ENCODE measurements at places on chromosomes 5 and 9.

GRCh38 chr9:71896761-71897160 lies 14.2 kb downstream of the ABHD17B start:
- no peak for DNase-seq

- DNase-seq = no peak
Measured at GRCh38 chr9:82722561-82722960, 340.4 kb downstream of the RASEF start.

- DNase-seq = no peak
Measured at GRCh38 chr5:41508186-41508585, 2.2 kb downstream of the PLCXD3 start.

- no peak for DNase-seq
Measured at GRCh38 chr9:36960575-36960955, 73.5 kb downstream of the PAX5 start.

- no peak for DNase-seq
Measured at GRCh38 chr9:125437771-125438221, 176.2 kb downstream of the GAPVD1 start.

DNA sequence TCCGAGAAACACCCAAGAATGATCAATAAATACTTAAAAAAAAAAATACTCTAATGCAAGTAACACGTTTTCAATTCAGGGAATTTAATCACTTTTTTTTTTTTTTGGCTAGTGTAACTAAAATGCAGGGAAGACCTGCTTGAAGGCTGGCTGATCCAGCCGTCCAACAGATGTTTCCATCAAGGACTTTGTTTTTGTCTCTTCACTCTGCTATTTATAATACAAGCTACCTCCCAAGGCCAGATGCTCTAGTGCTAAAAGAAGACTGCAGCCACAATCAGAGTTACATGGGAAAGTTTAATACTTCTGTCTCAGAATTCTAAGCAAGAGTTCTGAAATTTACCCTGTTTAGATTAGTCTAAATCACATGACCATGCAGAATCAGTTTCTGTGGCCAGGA lies 14.5 kb downstream of the TBCA start:
- DNase-seq = no peak

- no peak for DNase-seq
Measured at GRCh38 chr5:34053571-34054399, 10.8 kb upstream of the C1QTNF3 start.

- DNase-seq = no peak
Measured at GRCh38 chr9:26904671-26905070, 12.1 kb upstream of the CAAP1 start.

- DNase-seq = no peak
Measured at GRCh38 chr9:135526089-135526729, 5.0 kb downstream of the LCN1 start.

DNA sequence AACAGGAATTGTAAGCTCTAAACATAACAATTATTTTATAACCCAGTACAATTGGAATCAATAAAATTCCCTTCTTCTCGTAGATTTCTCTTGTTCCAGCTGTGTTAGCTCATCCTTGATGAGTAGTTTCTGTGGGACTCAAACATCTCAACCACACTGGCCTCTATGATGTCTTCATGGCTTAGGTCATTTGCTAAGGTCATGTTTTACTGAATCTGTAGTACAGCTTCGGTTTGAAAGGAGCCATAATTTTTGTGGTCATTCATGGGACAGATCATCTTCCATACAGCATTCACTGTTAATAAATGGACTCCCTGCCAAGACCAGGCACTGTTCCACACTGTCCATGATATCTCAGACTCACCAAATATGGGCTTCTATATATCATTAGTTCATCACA lies 369.0 kb upstream of the RFX3 start:
- no peak for DNase-seq

GRCh38 chr5:176401281-176402205 lies 13.0 kb downstream of the HIGD2A start:
- DNase-seq = no peak

DNA sequence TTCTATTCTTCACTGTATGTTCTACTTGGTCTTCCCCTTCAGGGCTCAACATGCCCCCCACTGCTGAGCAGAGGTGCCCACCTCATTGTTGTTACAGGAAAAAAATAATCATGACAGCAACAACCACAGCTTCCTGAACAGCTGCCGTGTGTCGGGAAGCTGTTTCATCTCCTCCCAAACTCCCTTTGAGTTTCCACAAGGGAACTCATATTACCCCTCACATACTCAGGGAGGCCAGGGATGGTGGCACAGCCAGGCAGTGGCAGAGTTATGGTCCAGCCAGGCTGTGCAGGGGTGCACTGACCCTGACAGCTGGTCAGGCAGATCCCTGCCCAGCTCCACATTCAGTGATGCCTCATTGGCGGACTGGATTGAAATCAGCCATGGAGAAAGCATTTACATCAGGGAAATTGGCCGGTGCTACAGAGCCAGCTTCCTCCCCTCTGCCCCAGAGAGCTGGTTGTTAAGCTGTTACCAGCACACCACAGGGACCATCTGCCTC lies 37.3 kb downstream of the SARDH start:
- DNase-seq = no peak

DNA sequence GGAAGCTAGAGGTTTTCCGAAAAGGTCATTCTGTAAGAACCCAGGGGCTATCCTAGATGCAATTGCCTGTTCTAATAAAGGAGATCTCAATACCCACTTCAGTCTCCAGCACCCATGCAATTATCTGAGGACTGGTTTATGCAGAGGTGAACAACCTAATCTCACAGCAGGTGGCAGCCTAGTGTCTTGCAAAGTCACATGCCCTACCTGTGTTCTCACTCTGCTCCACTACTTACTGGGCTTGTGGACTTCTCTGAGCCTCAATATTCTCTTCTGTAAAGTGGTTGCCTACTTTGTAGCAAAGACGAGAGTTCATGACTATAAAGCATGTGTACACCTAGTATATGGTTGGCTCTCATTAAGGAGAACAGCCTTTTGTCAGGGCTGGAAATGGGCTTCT lies 21.0 kb upstream of the ALDH1B1 start:
- DNase-seq = no peak

DNA sequence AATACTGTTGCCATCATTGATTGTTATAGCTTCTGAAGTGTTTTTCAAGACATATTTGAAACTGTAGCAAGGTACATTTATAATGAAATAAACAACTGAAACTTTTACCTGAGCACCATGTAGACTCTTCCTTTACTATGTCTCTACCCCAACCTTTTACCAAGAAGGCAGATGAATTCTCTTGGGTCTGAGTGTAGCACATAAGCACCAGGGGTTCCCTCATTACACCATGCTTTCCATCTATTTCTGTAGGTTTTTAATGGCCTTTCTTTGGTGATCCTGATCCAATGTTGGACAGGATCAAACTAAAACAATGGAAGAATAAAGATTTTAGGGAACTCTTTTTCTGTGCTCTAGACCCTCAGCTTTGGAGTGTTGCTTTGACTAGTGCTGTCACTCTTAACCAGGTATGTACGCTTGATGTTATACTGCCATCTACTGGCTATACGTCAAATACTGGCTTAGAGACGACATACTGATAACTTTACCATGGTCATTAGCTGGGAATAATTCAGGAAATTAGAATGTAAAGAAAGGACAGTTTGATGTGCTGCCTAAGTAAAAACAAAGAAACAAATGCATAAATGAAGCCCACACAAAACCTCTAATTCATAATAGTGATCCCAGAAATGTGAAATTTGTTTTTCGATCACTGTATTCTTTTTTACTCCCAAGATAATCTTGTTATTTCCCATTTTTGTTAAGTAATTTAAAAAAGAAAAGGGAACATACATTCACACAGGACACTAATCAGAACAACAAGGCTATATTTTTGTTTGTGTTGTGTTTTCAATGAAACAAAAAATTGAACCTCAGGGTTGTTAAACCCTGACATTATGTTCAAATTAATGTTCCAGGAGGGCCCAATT lies 30.7 kb downstream of the IFNW1 start:
- DNase-seq = no peak

DNA sequence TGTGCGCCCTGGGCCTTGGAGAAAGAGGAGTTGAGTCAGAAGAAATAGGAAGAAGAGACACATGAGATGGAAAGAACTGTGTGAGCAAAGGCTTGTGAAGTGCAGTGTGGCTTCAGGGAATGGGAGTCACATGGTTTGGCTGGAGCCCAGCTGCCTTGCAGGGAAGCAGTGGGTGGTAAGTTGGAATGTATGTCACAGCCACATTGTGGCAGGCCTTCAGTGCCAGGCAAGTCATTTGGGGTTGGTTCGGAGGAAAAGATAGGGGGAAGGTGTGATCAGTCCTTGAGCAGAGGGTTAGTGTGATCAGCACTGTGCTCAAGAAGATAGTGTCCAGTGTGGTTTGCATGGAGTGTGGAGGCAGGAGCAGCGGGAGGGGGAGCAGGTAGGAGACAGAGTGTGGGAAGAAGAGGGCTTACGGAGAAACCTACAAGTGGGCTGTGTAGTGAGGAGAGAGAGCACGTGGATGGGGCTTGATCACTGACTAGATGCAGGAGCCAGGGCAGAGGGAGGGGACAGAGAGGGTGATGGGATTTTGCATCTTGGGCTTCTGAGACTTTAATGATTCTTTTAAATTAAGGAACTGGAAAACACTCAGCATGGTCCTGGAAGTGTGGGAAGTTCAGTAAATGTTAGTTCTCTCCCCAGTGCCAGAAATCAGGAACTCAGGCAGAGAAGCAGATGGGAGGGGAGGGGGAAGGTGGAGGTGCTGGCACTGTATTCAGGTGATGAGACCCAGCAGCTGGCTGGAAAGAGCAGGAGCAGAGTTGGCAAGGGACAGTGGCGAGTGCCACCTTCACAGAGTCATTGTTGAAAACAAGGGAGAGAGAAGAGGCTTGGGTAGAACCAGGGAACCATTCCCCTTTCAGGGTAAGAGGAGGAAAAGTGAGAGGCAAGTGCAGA lies 46.6 kb downstream of the ARHGAP26 start:
- DNase-seq = no peak

DNA sequence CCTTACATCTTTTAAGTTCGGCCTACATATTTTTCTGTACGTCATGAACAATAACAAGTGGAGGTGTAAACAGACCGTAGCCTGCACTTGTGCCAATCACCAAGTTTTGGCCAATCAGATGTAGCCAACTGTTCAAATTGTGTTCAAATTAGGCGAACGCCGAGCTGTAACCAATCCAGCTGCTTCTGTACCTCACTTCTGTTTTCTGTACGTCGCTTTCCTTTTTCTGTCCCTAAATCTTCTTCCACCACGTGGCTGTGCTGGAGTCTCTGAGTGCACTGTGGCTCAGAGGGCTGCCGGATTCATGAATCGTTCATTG lies 26.4 kb downstream of the TRIM14 start:
- no peak for DNase-seq

- DNase-seq = no peak
Measured at GRCh38 chr9:123334639-123335038, 21.4 kb upstream of the CRB2 start.

DNA sequence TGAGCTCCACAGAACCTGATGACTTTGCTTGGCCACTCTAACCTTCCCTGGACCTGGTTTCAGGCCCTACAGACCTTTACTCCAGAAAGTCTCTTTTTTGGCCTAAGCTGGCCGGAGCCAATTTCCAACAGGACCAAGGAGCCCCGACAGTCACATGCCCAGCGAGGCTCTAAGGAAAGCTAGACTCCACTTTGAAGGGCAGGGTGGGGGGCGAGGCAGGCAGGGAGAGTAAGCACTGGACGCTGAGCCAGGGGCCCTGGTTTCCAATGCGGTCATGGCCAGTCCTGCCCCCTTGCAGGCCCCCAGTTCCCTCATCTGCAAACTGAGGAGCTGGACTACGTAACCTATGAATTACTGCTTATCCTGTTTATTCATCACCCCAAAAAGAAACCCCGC lies 65.2 kb downstream of the ADAMTS2 start:
- DNase-seq = no peak

- no peak for DNase-seq
Measured at GRCh38 chr5:134576386-134577021, 51.0 kb downstream of the JADE2 start.

DNA sequence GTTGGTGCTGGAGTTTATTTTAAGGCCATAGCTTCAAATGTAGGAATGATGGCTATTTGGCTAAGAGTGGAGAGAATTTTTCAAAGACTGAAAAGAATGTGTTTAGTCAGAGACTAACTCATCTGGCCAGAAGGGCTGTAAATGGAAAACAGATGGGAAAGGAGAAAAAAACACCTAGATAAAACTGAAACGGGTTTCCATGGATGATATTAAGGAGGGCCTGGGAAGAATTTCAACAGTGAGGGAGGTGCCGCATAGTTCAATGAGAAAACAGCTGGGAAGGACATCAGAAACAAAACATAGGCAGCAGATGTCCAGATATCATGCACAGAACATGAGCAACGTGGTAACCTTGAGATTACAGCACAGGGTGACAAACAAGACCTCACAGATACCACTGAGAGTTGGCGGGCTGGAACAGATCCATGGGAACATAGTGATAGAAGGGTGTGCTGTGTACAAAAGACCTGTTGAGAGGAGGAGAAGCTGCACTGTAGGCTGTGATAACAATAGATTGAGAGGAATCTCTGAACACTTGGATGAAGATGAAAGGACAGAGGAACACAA lies 31.2 kb upstream of the RAD23B start:
- no peak for DNase-seq

Measured in T follicular helper cell (primary cell).